Mesothelial cell of epicardium (in vitro differentiated cells): ENCODE measurements at places on chromosomes 13 and 19.

DNA sequence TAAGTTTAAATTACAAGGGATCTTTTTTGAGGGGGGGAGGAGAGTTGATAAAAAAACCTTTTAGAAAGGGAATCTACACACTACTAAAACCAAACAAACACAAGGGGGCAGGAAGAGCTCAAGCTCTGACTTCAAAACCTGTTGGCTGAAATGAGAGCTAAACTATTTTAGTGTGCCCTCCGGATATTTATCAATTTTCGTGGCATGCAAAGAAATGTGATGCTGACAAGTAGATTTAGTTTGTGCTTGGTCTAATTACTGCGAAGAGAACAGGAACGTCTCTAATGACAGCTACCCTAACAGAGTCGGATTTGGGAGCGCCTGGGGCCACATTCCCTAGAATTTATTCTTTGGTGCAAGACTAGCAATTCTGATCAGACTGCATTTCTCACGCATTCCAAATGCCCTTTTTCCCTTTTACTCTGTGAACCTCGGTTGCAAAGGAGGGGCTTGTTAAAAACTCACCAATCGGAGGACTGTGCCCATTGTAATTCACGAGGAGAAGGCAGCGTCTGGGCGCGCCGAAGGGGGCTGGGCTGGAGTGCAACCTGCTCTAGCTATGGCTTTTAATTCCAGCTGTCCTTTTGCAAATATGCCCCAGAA lies 802 bp upstream of the FREM2 start:
- DNase-seq = peak; percentile 71

- DNase-seq = no peak
Measured at GRCh38 chr13:75547917-75548316, 1.7 kb upstream of the UCHL3 start.

- DNase-seq = no peak
Measured at GRCh38 chr13:106284358-106284757, 251.1 kb downstream of the EFNB2 start.

GRCh38 chr13:37492075-37492474 lies 106.5 kb downstream of the POSTN start:
- DNase-seq = no peak

GRCh38 chr19:5547881-5548280 lies 19.9 kb downstream of the TINCR start:
- no peak for DNase-seq

- DNase-seq = peak; percentile 65
Measured at GRCh38 chr19:18590273-18591272, 2.0 kb downstream of the REX1BD start.

DNA sequence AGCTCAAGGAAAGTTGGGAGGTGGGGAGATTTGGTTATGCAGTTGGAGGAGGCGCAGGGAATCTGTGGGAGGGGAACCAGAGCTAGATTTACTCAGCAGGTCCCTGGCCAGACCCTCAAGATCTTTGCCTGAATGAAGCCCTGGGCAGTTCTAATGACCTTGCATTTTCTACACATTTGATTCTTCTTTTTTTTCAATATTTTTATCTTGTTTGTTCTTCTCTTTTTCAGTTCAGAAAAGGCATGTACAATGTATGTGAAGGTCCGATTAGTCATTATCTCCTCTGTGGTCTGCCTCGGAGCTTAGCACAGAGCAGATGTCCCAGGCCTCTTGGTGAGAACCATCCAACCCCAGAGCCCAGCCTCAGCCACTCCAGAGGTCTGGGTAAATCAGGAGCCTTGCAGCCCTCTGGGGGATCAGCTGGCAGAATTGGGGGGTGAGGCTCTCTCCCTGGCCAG lies 24.2 kb downstream of the SERP2 start:
- DNase-seq = no peak

DNA sequence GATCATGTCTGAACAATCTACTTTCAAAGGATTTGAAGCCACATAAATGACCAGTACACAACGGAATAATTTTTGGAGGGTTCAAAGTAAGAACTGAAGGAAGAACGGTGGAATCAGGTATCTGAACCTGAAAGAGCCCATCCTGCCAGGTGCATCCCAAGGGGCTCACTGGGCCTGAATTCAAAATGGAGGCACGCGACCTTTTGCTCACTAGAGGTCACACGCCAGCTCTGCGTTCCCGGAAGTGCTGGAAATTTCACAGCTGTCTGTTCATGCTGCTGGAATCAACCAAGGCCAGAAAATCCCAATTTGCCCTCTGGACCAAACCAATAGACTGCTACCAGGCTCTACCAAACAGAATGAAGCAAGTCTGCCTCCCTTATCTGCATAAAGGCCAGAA lies 4.2 kb upstream of the RASA3 start:
- no peak for DNase-seq

DNA sequence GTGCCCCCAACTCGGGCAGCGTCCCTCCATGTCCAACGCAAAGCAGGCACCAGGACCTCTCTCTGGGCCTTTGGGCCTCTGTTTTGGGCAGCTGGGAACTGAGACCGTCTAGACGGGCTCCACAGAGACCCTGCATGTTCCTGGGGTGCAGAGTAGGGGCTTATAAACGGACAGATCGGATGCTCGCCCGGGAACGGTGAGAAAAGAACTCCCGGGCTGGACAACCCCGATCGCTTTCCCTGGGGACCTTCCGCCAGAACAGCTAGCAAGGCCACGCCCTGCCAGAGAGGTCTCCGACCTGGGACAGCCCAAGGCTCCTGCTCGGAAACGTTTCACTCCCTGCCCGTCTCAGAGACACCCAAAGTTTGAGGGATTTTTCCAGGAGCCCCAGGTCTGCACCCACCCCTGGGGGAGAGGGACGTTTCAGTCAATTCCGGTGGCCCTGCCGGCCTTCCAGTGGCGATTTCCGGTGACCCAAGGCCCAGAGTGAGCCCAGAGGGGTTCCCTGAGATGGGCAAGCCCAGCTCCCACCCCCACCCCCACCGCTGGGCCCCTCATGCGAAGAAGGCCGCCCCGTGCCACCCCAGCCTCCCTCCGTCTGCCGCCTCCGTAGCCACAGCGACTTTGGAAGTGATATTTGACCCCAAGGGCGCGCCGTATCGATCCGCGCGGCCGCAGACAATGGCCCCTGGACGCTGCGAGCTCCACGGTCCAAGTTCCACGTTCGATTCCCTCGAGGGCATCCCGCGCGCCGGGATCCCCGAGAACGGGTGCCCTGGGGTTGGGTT lies 1.7 kb downstream of the NR2F6 start:
- no peak for DNase-seq

GRCh38 chr19:51489113-51489512 lies 10.8 kb downstream of the CEACAM18 start:
- DNase-seq = no peak

GRCh38 chr13:89455741-89456140 lies 1784.6 kb downstream of the SLITRK5 start:
- DNase-seq = no peak

DNA sequence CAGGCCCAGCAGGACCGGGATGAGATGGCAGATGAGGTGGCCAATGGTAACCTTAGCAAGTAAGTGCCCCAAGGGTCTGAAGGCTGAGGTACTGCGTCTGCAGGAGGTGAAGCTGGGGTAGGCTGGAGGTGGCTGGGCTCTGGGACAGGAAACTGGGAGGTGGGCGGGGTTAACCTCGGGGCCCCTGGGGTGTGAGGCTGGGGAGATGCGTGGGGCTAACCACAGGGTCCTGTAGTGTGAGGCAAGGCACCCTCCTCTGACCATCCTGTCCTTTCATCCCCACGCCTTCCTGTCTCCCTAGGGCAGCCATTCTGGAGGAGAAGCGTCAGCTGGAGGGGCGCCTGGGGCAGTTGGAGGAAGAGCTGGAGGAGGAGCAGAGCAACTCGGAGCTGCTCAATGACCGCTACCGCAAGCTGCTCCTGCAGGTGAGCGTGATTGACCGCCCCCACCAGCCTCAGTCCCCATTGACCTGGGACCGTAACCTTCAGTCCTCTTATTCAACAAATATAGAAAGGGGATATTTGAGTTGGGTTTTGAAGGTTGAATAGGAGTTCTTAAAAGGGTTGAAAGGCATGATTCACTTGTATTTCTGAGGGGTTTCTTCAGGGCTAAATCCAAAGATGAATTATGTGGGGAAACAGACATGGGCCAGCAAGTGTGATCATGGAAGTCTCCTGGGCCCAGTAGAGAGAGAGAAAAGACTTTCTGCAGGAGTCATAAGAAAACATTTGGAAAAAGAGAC lies 35.7 kb downstream of the KCNC3 start:
- no peak for DNase-seq

GRCh38 chr13:39749528-39749927 lies 94.1 kb downstream of the COG6 start:
- DNase-seq = no peak

GRCh38 chr19:12834976-12835757 lies 788 bp upstream of the RTBDN start:
- no peak for DNase-seq

GRCh38 chr13:45773944-45774343 lies 71.8 kb downstream of the CBY2 start:
- no peak for DNase-seq

GRCh38 chr19:18513868-18514267 lies 8.0 kb downstream of the ELL start:
- DNase-seq = no peak

DNA sequence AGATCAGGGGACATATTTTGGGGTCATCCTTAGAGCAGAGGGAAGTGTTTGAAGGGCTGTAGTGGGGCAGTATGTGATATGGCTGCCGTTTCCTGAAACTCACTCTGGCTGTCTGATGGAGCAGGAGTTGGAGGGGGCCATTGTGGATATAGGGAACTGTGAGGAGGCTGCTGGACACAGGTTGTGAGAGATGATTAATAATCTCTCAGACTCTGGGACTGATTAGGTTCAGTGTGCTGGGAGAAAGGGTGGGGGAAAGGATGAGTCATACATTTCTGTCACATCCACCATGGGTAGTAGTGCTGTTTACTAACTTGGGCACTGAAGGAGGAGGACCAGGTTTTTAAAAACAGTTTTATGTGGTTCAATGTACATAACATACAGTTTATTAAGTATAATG lies 4.8 kb downstream of the B3GLCT start:
- no peak for DNase-seq

- DNase-seq = no peak
Measured at GRCh38 chr19:47417746-47418691, 1.3 kb downstream of the MEIS3 start.

- DNase-seq = no peak
Measured at GRCh38 chr13:45879666-45880065, 28.1 kb upstream of the SIAH3 start.

DNA sequence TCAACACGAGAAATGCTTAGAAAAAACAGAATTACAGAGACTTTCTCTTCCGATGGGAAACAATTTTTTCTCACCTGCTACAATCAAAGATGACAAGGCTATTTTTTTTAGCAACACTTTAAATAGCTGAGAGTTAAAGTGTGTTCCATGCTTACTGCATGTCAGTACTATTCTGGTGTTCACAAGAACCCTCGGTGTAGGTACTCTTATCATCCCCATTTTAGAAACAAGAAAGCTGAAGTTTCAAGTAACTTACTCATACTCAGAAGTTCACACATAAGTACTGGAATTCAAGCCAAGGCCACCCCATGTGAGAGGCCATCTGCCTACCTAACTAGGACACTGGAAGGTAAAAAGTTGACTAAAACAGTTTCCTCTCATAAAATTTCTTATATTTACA lies 9.0 kb upstream of the TNFRSF19 start:
- DNase-seq = no peak

DNA sequence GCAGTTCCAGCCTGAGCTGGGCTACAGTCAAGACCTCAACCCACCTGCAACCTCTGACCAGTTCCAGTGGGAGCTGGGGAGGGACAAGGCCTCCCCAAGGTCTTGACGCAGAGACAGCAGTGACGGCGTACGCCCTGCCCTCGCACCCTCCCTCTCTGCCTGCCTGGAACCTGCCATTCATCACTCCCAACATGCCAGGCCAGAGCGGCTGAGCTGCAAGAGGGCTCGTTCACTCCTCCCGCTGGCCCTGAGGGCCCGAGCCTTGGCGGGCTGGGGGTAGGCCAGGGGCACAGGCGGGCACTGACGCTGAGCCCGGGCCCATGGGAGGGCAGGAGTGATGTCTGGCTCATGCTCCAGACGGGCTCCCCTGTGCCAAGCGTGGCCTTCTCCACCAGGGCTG lies 8.2 kb downstream of the NDUFA11 start:
- no peak for DNase-seq

DNA sequence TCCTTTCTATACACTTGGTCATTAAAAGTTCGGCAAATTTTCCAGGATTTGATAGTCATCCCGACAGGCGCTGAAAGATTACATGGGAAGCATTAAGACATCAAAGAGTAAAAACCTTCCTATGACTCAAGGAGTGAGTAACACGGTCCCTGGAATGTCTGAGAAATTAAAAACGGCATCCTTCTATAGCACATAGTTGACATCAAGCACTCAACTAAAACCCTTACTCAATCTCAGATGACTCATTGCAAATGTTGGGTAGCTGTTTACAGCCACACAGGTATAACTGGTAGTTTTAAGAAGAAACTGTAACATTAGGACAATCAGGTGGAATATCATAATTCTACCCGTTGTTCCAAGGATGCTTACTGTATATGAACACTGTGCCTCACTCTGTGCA lies 6.4 kb upstream of the LGALS13 start:
- DNase-seq = no peak

- DNase-seq = no peak
Measured at GRCh38 chr19:8610936-8611300, 403 bp upstream of the ADAMTS10 start.

- no peak for DNase-seq
Measured at GRCh38 chr19:2282062-2282861, at the start of gene PEAK3. Gene PEAK3, minus strand, starts transcription at chr19:2282175. Its CDS starts 1,244 bp downstream, at chr19:2280931.
